ENCODE measurements at places on chromosomes 3 and 15. TPM values are rescaled to one million over a fixed set of nuclear protein-coding genes. Genes with fewer than 3 reads are reported as not detected.

DNA sequence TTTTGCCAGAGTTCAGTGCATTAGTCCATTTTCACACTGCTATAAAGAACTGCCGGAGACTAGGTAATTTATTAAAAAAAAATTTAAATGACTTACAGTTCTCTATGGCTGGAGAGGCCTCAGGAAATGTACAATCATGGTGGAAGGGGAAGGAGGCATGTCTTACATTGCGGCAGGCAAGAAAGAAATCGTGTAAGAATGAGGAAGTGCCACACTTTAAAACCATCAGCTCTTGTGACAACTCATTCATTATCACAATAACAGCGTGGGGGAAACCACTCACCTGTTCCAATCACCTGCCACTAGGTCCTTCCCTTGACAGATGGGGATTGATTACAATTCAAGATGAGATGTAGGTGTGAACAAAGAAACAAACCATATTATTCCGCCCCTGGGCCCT lies 1361.4 kb downstream of the NSUN3 start:
- no peak for DNase-seq
- no peaks in the 10 kb centered on the region for H3K4me1 ChIP-seq
- H3K27ac ChIP-seq, result no peak overlapping the region
- no peaks in the 10 kb centered on the region for H3K36me3 ChIP-seq
- no peak overlapping the region for H3K4me3 ChIP-seq

DNA sequence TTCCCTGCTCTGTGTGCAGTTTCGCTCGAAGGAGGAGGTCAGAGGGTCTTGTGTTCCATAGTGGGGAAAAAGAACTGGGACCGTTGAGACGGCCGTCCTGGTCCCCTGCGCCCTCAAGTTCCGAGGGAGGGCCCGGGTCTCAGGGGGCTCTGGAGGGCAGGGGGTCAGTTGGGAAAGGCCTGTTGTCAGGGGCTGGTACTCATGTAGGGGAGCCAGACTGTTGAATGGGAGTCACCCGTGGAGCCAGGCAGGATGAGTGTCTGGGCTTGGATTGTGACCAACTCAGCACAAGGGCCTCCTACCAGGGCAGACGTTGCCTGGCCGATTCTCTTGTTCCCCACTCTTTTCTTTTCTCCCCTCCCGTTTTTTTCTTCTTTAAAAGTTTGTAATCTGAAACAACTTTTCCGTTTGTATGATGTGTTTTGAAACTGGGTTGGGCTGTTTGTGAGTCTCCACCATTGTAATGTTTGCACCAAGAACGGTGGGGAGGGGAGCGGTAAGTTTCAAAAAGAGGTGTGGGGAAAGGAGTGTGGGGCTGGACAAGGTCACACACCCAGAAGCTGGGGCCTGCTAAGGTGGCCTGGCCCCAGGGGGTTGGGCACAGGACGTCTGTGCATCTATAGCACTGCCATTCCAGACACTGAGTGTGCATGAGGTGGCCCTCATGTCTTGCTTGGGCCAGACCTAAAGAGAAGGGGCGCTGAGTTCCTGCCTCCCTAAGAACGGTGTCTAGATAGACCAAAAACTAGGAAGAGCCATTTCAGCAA lies 1.1 kb downstream of the CMTM7 start:
- peaks cover 67% of the 10 kb centered on the region for H3K27me3 ChIP-seq
- peak overlapping the region; percentile 64 for H3K4me3 ChIP-seq
- peaks cover 5% of the 10 kb centered on the region for H3K4me1 ChIP-seq
- no peaks in the 10 kb centered on the region for H3K36me3 ChIP-seq

DNA sequence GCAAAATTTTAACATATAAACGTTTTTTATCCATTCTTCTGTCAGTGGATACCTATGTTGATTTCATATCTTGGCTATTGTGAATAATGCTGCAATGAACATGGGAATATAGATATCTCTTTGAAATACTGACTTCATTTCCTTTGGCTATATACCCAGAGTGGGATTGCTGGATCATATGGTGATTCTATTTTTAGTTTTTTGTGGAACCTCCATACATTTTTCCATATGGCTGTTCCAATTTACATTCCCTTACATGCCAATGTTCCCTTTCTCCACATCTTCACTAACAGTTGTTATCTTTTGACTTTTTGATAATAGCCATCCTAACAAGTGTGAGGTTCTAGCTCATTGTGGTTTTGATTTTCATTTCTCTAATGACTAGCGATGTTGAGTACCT lies 344.6 kb downstream of the EPHA3 start:
- H3K4me1 ChIP-seq, result no peaks in the 10 kb centered on the region
- no peak overlapping the region for H3K27ac ChIP-seq
- no peaks in the 10 kb centered on the region for H3K36me3 ChIP-seq
- H3K4me3 ChIP-seq, result no peak overlapping the region

The PFN2 gene
- total RNA-seq, result 328 TPM

GRCh38 chr3:120130656-120131055 lies 36.4 kb upstream of the GSK3B start:
- H3K36me3 ChIP-seq, result no peaks in the 10 kb centered on the region
- H3K27ac ChIP-seq, result no peak overlapping the region
- DNase-seq, result no peak
- no peaks in the 10 kb centered on the region for H3K27me3 ChIP-seq
- H3K4me1 ChIP-seq, result no peaks in the 10 kb centered on the region

The DVL3 gene
- 59.2 TPM for total RNA-seq

DNA sequence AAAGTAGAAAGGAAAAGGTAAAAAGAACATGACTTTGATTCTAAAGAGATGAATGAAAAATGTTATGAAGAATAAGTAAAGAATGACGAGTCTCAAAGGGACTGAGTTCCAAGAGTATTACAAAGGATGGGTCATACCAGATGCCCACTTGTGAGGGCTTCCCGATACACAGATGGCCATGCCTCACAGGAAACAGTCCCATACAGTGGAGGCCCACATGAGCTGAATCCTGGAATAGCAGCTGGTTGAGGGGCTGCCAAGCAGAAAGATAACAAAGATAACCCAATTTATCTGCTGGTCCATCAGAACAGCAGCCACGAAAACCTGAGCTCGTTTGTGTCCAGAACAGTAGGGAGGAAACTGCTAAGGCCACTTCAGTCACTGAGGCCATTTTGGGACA lies 3.7 kb downstream of the SSR3 start:
- H3K27me3 ChIP-seq, result no peaks in the 10 kb centered on the region
- no peak overlapping the region for H3K4me3 ChIP-seq
- peaks cover 8% of the 10 kb centered on the region for H3K4me1 ChIP-seq
- no peak for DNase-seq
- H3K27ac ChIP-seq, result no peak overlapping the region
- peaks cover 4% of the 10 kb centered on the region for H3K36me3 ChIP-seq

- no peaks in the 10 kb centered on the region for H3K27me3 ChIP-seq
- peak overlapping the region; percentile 20 for H3K4me3 ChIP-seq
- no peak for DNase-seq
- no peaks in the 10 kb centered on the region for H3K36me3 ChIP-seq
- H3K4me1 ChIP-seq, result peaks cover 81% of the 10 kb centered on the region
Observed at GRCh38 chr15:73600413-73601335, 32.5 kb downstream of the NPTN start.

Measured in neural progenitor cell (in vitro differentiated cells).